RPMI7951 (cell line): ENCODE measurements at places on chromosomes 12 and 14. TPM values are rescaled to one million over a fixed set of nuclear protein-coding genes. Genes with fewer than 3 reads are reported as not detected.

The ARHGAP5 gene
- total RNA-seq = 52.5 and 66.9 TPM in 2 replicates

The GALNT6 gene
- total RNA-seq = 18.5 and 31.3 TPM in 2 replicates

The PKP2 gene
- total RNA-seq = not detected in 2 replicates

The GLS2 gene
- total RNA-seq = 0.20 TPM in 1 of 2 replicates, not detected in the other

The BDKRB2 gene
- 13.1 and 15.9 TPM in 2 replicates for total RNA-seq

The TSPAN11 gene
- 0.29 and 0.48 TPM in 2 replicates for total RNA-seq

DNA sequence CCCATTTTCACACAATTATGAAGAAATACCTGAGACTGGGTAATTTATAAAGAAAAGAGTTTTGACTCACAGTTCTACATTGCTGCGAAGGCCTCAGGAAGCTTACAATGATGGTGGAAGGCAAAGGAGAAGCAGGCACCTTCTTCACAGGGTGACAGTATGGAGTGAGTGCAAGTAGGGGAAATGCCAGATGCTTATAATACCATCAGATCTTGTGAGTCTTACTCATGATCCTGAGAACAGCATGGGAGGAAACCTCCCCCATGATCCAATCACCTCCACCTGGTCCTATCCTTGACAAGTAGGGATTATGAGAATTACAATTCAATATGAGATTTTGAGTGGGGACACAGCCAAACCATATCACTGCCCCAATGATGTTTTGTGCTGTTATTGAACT lies 189.3 kb upstream of the CRY1 start:
- no peak for DNase-seq

DNA sequence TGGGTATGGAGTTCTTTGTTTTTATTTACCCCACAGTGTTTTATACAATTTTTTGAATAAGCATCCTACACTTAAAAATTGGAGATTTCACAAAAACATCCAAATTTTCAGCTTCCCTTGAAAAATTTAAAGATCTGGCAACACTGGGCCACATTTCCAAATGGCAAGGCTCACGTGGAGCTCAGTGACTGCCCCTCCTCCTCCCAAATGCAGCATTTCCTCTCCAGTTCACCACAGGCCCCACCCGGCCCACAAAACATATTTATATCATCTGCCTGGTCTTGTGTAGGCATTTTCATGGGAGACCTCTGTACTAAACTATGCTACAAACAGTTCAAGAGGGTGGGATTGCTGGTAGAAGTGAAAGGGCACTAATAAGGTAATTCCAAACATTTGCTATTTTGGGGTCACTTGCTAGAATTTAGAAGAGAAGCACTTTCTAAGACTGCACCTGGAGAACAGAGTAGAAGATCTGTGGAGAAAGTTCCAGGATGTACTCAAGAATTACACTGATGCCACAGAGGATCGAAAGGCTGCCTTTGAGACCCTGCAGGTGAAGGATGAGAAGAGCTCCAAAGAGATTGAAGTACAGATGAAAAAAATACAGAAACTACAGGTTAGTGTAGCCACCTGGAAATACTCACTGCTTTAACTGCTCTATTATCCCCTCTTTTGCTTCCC lies 7.3 kb downstream of the FKBP11 start:
- DNase-seq = no peak

DNA sequence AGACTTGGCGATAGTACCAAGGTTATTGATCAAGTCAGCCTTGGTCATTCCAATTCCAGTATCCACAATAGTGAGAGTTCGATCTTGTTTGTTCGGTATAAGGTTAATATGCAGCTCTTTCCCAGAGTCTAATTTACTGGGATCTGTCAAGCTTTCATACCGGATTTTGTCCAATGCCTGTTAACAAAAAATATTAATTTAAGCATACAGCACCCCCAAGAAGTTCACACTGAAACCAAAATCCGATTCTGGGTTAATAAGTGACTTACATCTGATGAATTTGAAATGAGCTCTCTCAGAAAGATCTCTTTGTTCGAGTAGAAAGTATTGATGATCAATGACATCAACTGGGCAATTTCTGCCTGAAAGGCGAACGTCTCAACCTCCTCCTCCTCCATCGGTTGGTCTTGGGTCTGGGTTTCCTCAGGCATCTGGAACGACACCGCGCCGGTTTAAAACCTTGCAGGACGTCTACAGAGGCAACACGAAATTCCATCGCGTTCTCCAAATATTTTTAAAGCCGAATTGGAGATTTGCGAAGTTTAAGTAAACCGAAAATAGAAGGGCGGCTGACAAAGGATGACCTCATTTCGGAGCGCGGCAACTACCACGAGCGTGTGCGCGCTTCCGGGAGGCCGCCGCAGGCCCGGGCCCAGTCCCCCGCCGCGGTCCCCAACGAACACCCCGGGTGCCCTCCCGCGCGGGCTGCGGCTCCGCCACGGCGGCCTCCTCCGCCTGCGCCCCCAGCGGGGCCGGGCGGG lies 716 bp downstream of the HSP90AA1 start:
- peak; percentile 59 for DNase-seq

DNA sequence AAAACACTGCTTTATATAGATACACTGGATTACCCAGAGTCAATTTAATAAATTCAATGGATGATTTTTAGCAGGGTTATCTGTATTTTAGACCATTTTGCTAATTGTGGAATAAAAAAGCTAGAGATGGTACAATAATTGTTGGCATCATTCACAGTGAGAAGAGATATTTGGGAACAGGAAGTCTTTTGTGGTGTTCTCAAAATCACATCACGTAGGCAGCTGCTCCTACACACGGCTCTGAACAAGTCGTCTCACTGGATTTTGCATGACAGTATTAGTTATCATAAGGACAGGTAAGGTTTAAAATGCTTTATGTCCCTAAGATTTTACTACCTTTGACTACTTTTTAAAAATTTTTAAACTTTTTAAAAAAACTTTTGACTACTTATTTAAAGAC lies 52.0 kb downstream of the PAPLN start:
- DNase-seq = no peak

DNA sequence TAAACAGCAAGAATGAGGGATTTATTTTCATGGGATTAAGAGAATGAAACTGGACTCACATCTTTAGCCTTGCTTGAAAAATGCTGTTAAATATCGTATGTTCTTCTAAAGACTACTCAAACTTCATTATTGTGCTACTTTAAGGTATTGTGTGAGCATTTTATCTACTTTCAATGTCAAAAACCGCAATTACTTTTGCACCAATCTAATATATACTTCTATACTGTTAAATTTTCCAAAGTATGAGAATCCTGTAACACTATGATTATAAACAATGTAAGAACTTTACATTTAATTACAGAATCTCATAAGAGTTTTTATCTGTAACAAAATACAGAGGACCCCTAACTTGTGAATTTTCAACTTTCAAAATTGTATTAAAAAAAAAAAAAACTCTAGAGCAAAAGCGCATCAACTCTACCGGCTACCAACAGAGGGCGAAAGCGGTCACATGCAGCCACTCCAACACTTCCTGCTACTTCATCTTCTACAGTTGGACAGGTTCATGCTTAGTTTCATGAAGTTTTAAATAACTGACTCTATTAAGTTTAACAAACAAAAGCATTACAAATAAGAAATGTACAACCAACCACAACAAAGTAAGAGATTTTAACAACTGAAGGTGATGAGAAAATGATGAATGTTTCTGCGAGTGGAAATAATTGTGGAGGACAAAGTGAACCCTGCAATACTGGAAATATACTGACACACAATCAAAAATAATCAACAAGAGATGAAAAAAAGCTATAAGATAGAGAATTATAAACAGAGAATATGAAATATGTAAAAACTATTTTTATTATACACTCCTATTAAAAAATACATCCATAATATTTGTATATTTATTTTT lies 210.9 kb downstream of the MED13L start:
- peak; percentile 42 for DNase-seq

GRCh38 chr14:51546099-51546498 lies 105.6 kb upstream of the FRMD6 start:
- no peak for DNase-seq

GRCh38 chr12:47945341-47945728 lies 18.1 kb upstream of the TMEM106C start:
- DNase-seq = no peak

DNA sequence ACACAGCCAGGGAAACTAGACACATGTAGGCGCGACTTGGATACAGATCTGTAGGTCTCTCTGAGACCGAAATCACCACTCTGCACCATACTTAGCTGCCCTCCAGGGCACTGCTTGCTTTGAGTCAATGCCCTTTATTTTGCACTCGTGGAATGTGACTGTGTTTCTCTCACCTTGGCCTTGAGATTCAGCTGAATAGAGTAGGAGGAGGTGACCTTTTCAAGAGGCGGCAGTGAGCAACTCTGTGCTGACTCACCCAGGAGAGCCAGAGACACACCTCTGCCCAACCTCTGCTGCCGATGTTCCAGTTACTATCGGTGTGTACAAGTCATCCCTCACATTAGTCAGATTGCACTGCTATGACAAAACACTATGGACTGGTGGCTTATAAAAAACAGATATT lies 583.4 kb downstream of the VRK1 start:
- DNase-seq = no peak

GRCh38 chr14:37170237-37170636 lies 2.2 kb downstream of the SLC25A21 start:
- DNase-seq = no peak

GRCh38 chr14:106778986-106779385 lies 1252.6 kb downstream of the TMEM121 start:
- DNase-seq = no peak

GRCh38 chr14:103619057-103619456 lies 10.0 kb upstream of the KLC1 start:
- DNase-seq = peak; percentile 54

DNA sequence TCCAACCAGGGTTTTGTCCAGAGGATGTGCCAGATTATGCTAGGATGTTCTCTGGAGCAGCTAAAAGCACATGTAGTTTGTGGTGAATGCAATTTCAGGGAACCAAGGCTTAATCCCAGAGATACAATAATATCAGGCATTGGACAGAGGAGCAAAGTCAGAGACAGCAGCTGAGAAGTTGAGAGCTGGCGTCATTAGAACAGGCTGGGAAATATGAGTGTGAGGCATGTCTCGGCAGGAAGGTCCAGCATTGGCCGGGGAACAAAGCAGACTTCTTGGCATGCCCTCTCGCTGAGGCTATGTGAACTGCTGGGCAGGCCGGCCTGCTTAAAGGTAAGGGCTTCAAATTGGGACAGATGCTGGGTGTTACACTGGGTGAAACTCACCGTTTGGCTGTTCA lies 125.4 kb downstream of the CAND1 start:
- no peak for DNase-seq

DNA sequence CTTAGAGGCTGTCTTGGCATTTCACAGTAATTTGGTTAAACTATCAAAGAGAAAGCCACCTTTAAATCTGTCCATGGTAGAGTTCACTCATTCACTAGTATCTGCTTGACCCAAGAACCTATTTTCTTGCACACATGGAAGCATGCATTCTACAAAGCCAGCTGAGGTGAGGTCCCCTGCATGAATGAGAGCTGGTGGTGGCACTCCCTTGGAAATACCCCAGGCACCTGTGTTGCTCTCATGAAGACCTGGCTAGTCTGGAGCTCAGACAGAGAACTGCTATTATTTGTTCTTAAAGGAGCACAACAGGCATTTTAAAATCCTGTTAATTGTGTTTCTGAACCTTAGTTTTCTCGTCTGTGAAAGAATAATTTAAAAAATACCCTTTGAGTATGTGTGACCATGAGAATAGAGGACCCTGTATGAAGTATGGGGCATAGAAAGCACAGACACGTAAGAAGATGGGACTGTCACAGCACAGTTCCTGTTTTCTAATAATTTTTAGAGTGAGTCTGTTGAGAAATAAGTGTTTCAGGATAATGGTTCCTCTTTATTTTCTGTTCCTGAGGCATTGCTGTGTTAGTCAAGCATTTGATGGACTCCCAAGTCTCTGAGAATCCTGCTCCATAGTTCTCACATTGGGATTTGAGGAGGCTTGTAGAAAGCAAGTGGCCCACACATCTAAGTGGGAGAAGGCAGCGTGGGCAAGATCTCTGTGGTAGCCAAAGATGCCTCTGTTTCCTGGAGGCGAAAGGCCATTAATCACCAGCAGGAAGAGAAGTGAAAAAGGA lies 10.9 kb downstream of the RGS6 start:
- DNase-seq = no peak

DNA sequence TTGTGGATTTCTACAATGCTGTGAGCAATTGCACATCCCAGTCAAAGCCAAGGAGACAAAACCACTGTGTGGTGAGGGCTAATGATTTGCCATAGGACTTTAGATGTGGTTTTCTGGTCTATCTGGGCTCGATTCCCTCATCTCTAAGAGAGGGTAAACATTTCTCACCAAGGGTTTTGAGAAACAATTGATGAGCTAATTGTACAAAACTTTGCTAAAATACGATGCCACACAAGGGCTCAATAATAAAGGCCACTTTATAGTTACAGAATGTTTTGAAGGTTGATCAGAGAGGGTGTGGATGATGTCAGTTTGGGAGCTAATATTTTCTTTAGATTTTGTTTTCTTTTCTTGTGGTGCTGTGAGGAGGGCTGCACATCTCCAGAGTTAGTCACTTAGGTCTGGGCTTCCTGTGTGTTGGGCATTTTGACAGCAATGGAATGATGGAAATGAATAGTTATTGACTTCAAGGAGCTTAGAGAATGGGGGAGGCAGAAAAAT lies 60.8 kb upstream of the SLC38A4 start:
- peak; percentile 78 for DNase-seq

- no peak for DNase-seq
Measured at GRCh38 chr12:101019667-101020066, 190.4 kb downstream of the SLC5A8 start.

DNA sequence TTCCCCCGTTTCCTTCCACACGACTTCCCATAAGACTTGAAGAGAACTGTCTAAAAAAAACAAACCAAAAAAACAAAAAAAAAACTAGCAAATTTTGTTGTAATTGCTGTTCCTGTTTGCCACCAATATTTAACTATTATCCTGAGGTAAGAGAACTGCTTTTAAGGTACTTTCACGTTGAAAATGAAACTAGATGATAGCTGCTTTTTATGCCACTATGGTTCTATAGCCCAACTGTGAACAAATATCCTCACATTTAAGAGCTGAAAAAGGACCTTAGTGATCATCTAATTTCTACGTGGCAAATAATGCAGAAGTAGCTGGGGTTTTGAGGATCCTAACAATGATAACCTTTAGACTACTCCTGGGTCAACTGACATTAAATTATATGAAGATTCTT lies 98.6 kb downstream of the TAOK3 start:
- DNase-seq = no peak

DNA sequence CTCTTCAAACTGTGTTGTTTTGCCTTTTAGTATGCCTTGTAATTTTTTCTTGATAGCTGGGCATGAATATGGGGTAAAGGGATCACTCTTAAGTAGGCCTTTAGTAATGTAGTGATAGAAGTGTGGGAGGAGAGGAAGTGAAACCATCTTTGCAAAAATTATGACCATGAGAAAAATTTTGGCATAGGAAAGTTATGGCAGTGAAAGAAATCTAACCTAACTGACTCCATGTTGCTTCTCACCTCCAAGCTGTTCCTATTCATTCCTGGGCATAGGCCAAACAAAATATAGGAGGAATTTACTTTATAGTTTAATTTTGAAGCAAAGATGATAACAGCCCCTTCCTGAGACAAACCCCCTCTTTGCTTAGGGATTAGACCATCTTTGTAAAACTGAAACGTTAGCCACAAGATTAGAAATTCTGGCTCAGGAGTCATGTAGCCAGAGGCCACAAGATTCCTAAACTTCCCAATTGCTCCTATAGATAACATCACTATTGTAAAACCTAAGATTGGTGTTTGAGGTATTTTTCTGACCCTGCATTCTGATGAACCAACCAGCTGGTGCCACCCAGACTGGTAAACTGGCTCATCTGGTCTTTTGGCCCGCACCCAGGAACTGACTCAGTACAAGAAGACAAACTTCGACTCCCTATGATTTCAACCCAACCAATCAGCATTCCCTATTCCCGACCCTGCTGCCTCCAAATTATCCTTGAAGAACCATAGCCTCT lies 45.8 kb downstream of the CRADD start:
- DNase-seq = peak; percentile 95

- DNase-seq = no peak
Measured at GRCh38 chr14:22159957-22160356, 429.1 kb downstream of the DAD1 start.
